ENCODE measurements at places on chromosomes 7 and 10.

DNA sequence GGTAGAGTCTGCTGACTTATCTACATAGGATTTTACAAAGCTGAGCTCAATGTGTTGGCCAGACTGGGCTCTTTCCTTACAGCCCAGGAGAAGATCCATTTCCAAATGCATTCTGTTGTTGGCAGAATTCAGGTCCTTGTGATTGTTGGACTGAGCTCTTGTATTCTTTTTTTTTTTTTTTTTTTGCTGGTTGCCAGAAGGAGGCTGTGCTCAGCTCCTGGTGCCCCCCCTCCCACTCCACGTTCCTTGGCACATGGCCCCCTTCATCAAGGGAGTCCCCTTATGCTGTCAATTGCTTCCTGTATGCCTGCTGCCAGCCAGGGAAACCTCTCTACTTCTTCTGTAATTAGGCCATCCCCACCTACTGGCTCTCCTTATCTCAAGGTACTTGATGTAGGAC lies 518.1 kb upstream of the AKR1E2 start:
- DNase-seq, result no peak

- no peak for DNase-seq
These were observed 58.9 kb downstream of the FRMPD2 start for GRCh38 chr10:48215486-48216203.

GRCh38 chr7:149733924-149734790 lies 39.2 kb downstream of the ZNF467 start:
- DNase-seq, result no peak

DNA sequence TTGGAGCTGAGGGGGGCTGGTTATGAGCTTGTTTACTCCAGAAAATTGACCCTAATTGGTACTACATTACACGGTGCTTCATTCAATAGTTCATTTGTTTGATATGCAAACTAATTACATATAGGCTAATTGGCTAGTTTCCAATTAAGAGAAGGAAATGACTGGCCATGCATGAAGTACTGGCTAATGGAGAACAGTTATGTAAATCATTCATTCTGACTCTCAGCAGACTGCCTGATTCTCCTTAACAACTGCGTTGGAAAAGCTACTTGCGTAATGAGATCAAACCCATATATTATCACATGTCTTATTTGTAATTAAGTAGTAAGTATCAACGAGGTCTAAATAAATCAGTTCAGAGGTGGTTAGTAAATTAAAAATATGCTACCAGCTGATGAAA lies 81.8 kb upstream of the CTTNBP2 start:
- no peak for DNase-seq

GRCh38 chr7:139340808-139341057 lies 404 bp upstream of the FMC1 start:
- no peak for DNase-seq

GRCh38 chr10:84008878-84009277 lies 130.4 kb upstream of the GHITM start:
- no peak for DNase-seq

GRCh38 chr10:3982746-3983442 lies 197.9 kb upstream of the KLF6 start:
- no peak for DNase-seq

GRCh38 chr7:7918736-7919448 lies 49.7 kb upstream of the GLCCI1 start:
- no peak for DNase-seq
